ENCODE measurements at places on chromosomes 1 and 21. TPM values are rescaled to one million over a fixed set of nuclear protein-coding genes. Genes with fewer than 3 reads are reported as not detected.

DNA sequence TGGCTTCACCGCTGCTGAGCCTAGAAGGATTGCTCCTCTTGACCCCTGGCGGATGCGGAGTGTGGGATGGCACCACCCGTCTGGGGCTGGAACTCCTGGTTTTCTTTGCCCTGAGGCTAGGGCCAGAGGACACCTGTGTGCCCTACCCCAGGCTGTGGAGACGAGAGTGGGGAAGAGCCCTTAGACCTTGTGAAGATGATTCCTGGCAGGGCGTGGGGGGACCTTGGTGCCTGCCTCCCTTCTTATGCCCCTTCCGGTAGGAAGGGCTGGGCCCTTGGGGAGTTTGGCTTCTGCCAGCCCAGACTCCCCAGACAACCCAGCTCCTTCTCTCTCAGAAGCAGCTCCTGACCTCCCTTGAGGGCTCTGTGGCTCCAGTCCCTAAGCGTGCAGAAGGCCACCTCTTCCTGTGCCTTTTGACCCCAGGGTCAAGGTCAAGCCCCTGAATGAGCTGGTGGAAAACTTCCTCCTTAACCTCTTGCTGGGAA is 891 bp downstream of the RPS6KA1 start:
- H3K4me3 ChIP-seq, result peak overlapping the region; percentile 92
- H3K4me1 ChIP-seq, result peaks cover 17% of the 10 kb centered on the region
- H3K27ac ChIP-seq, result no peak overlapping the region
- no peaks in the 10 kb centered on the region for H3K27me3 ChIP-seq
- no peak for DNase-seq

DNA sequence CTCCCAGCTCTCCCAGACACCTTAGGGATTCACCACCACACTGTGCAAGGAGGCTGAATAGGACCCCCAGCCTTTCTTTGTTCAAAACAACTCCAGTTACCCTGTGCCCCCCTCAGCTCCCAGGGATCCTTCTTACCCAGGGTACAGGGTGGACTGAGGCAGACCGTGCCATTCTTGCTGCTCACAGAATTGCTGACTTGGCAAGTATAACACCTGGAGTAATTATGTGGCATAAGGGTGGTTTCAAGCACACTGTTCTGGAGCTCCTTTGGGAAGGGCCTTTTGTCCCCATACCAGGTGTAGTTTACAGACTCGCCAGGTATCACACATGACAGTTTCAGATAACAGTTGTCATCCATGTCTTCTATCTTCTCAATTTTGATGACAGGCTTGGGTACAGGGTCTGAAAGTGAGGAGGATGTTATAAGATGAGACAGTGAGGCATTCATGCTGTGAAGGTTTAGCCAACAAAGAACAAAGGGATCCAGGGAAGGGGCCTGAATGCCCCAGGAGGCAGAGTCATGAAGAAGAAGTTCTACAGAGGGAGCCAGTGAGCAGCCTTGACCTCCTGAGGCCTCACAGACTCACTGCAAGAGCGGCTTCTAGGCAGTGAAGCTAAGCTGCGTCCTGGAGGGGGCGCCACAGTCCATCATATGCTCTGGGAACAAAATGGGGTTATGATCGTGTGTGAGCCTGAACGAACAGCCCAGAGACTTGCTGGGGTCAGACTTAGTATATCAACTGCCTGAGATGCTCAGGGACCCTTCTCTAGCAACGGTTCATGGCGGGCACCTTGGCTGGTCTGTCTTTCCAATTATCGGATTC is 30.3 kb downstream of the CD48 start:
- no peaks in the 10 kb centered on the region for H3K36me3 ChIP-seq
- peak; percentile 90 for DNase-seq
- H3K4me1 ChIP-seq, result no peaks in the 10 kb centered on the region
- H3K27me3 ChIP-seq, result no peaks in the 10 kb centered on the region

GRCh38 chr1:54167422-54168139 is 14.8 kb upstream of the CDCP2 start:
- no peak overlapping the region for H3K27ac ChIP-seq
- DNase-seq, result no peak
- H3K4me1 ChIP-seq, result no peaks in the 10 kb centered on the region
- no peaks in the 10 kb centered on the region for H3K36me3 ChIP-seq
- H3K4me3 ChIP-seq, result no peak overlapping the region

GRCh38 chr1:27830621-27831440 is at the start of gene PPP1R8:
TSS of gene PPP1R8 (plus strand) at chr1:27830782. CDS start at chr1:27830836, 54 bp downstream.
- H3K4me3 ChIP-seq, result peak within 1 kb of the TSS; percentile 92
- no peaks in the 10 kb centered on the region for H3K4me1 ChIP-seq
- DNase-seq, result peak; percentile 90
- no peaks in the 10 kb centered on the region for H3K27me3 ChIP-seq
- peak within 1 kb of the TSS; percentile 95 for H3K27ac ChIP-seq

DNA sequence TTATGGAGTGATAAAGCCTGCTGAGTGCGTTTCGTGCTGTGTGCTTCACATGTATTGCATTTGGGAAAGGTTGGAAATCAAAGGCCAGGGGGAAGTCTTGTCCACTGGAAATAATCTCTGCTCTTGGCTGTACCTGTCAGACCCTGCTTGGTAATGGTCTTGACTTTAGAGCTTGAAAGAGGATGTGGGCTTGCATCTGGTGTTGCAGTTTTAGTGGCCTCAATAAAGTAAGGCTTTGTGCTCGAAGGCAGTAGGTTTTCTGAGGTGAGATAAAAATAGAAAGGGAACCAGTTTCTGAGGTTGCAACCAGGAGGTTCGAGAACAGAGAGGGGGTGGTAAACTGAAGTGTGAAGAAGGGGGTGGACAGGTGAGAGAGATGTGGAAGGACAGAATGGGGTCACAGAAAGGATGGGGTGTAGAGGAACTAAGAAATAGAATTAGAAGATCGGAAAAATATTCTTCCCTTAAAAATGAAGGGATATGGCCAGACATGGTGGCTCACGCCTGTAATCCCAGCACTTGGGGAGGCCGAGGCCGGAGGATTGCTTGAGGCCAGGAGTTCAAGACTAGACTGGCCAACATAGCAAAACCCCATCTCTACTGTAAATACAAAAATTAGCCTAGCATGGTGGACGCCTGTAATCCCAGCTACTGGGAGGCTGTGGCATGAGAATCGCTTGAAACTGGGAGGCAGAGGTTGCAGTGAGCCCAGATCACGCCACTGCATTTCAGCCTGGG is 1.5 kb downstream of the S100PBP start:
- H3K4me3 ChIP-seq, result peak overlapping the region; percentile 83
- H3K27ac ChIP-seq, result peak overlapping the region; percentile 95
- peaks cover 6% of the 10 kb centered on the region for H3K4me1 ChIP-seq

PKLR gene
- 2.4 TPM for total RNA-seq

DNA sequence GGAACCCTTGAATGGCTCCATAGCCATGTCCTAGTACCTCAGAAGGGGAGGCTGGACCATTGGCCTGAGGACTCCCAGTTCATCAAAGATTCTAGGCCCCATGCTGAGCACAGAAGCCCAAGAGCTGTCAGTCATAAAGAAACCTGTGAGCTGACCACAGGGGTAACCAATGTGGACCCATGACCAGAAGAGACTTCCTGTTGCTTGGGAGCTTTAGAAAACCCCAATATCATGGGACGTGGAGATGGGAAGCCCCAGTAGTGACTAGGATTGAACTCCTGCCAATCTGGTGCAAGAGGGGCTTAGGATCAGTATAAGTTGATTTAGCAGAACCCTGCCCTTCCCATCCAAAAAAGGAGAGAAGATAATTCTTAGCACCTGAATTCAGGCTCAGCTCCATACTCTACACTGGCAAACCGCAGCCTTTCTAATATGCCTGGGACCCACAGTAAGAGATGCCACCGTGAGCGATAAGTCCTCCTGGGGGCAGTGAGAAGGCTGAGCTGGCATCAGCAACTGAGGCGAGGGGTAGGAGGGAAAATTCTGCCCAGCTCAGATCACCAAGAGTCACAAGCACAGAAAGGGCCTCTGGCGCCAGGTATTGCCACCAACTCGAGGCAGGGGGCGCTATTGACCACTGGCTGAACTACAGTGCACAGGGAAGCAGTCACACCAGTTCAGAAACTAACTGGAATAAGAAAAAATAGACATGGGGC is 108.9 kb downstream of the CAPN8 start:
- no peaks in the 10 kb centered on the region for H3K27me3 ChIP-seq
- no peaks in the 10 kb centered on the region for H3K36me3 ChIP-seq
- DNase-seq, result peak; percentile 93
- no peak overlapping the region for H3K4me3 ChIP-seq
- H3K4me1 ChIP-seq, result no peaks in the 10 kb centered on the region

DNA sequence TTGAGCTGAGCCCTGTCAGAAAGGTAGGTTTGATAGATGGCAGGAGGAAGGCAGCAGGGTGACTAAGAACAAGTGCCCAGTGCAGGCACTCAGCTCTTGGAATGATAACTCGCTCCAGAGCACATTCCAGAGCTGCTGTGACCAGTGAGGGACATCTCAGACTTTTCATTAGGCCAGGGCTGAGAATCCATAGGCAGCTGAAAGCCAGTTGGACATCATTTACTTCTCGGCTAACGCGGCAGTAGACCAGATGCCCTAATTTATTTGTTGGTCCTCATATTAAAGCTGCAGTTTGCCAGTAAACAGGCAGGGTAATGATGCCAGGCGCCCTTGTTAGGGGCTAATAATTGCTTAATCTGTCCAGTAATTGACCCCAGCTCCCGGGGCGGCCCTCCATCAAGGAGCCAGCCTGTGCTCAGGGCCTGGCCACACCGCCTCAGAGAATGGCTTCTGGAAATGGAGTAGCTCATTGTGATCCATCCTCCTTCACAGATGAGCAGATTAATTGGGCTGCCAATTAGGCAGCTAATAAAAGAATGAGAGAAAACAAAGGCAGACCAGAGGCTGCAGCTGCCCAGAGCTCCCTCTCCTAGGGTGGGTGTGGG is 122.0 kb downstream of the BEND5 start:
- no peak for DNase-seq
- H3K36me3 ChIP-seq, result no peaks in the 10 kb centered on the region
- no peak overlapping the region for H3K27ac ChIP-seq
- H3K4me3 ChIP-seq, result no peak overlapping the region
- no peaks in the 10 kb centered on the region for H3K27me3 ChIP-seq

DNA sequence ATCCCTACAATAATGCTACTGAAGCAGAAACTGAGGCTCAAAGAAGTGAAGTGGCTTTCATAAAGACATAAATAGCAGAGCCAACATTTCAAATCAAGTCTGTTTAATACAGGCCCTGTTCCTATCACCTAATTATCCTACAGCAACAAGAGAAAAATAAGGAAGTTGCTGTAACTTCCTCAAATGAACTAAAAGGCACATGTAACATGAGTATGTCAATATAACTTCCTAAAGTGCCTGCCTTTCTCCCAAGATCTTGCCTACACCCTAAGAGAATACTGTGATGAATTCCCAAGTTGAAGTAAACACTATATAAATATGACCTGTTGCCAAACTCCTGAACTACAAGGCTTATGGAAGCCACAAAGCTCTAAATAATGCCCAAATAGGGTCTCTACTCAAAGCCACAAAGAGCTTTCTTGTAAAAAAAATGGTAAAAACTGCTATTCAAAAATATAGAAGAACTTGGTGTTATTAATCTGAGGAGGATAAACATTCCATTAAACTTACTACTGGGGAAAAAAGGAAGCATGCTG is 8.6 kb downstream of the BEND5 start:
- H3K27me3 ChIP-seq, result no peaks in the 10 kb centered on the region
- no peak overlapping the region for H3K4me3 ChIP-seq

HES2 gene
- total RNA-seq, result 0.36 TPM

DNA sequence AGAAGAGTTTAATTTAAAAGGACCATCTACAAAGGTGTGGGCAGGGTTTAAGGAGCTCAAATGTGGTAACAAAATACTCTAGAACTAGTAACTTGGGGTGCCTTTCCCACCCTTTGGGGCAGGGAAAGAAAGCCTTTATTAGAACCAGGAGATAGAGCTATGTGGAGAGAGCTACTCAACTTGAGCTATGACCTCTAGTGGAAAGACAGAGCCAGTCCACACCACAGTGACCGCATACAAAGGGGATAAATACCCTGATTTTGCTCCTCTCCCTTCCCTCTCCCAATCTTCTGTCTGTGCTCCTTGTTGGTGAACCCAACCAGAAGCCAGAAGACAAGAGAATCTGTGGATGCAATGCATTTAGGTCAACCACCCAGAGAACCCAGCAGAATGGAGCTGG is 54.4 kb upstream of the JAK1 start:
- no peaks in the 10 kb centered on the region for H3K36me3 ChIP-seq
- H3K4me1 ChIP-seq, result no peaks in the 10 kb centered on the region

FCER1G gene
- not detected for total RNA-seq

DNA sequence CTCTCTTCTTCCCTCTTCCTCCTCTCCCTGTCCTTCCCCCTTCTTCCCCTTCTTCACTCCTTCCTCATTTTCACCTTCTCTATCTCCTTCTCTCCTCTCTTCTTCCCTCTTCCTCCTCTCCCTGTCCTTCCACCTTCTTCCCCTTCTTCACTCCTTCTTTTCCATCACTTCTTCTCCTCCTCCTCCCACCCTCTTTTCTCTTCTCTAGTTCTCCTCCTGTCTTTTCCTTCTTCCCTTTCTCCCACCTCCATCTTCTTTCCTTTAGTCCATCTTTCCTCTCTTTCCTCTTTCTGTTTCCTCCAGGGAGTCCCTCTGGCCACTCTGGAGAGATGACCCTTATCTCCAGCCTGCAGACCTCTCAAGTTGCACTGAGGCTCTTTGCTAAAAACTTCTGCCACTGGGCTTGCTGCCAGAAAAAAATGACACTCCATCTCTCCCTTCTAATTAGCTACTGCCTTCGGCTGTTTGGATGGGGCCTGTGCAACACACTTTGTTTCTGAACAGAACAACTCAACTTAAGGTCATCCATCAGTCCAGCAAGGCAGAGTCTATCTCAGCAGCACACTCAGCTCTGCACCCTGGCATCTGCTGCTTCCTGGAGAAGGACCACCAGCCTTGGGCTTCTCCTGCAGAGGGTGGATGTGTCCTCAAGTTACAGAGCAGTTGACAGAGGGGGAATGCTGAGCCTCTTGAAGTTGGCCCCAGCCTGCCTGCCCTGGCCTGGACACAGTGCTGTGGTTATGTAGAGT is 538.8 kb downstream of the MATN1 start:
- no peak overlapping the region for H3K4me3 ChIP-seq
- H3K27ac ChIP-seq, result no peak overlapping the region
- no peaks in the 10 kb centered on the region for H3K36me3 ChIP-seq
- H3K4me1 ChIP-seq, result no peaks in the 10 kb centered on the region
- peak; percentile 24 for DNase-seq
- no peaks in the 10 kb centered on the region for H3K27me3 ChIP-seq

DNA sequence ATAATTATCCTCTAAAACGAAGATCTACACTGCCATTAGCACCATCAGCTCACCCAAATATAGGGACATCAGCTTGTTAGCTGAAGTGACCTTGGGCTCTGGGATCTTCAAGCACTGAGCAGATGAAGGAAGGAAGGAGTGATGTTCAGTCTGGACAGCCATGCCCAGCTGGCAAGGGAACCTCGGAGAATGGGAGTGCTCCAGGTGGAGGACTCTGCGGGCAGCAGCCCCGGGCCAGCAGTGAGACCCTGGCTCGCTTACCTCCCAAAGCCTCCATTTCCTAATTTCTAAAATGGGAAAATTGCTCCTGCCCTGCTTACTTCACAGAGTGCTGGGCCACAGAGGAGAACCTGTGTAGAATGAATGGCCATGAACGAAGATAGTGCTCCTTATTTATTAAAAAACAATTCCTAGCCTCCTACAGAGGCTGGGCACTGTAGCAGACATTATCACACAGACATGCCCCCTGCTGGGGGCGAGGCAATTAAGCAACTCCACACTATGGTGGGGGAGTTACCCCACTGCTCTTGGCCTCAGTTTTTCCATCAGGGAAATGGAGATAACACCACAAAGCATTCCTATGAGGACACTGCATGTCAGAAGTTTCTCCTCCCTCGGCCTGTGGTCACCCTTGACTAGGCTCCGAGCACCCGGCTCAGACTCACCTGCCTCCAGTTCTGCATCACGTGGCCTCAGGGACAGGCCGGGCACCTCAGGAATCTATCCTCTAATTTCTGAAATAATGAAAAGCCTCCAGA is 117.6 kb downstream of the KCNN3 start:
- no peaks in the 10 kb centered on the region for H3K4me1 ChIP-seq
- no peak overlapping the region for H3K27ac ChIP-seq
- no peaks in the 10 kb centered on the region for H3K27me3 ChIP-seq
- H3K36me3 ChIP-seq, result no peaks in the 10 kb centered on the region
